NCI-H774 (cell line): ENCODE measurements at places on chromosomes 2 and 18.

GRCh38 chr2:114040826-114041225 is 150.9 kb downstream of the ACTR3 start:
- no peak for DNase-seq

GRCh38 chr18:74498712-74499627 is 2.8 kb downstream of the CNDP2 start:
- no peak for DNase-seq

DNA sequence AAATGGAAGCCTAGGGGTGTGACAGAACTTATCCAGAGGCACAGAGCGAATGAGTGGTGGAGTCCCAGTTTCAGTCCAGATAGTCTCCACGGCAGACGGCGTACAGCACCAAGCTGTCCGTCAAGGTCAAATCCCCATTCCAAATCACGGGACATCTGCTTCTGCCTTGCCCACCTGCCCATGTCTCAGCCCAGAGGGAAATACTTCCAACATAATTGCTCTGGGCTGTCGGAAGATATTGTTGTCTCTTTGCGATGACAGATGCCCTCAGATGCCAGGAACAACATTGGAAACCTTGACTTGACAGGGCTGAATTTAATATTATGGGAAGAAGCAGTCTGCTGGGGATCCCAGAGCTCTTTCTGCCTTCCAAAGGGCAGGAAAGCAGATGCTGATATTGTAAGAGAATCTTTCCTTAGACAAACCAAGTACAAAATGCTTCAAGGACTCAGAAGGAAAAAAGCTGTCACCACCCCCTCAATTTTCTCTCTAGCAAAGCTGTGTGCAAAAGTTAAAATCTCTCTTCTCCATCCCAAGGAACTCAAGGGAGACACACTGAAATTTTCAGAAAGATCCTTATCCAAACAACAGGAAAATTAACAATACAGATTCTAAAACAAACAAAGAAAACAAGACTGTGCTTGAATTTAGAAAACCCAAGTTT is 364.0 kb downstream of the LRATD1 start:
- DNase-seq = no peak

DNA sequence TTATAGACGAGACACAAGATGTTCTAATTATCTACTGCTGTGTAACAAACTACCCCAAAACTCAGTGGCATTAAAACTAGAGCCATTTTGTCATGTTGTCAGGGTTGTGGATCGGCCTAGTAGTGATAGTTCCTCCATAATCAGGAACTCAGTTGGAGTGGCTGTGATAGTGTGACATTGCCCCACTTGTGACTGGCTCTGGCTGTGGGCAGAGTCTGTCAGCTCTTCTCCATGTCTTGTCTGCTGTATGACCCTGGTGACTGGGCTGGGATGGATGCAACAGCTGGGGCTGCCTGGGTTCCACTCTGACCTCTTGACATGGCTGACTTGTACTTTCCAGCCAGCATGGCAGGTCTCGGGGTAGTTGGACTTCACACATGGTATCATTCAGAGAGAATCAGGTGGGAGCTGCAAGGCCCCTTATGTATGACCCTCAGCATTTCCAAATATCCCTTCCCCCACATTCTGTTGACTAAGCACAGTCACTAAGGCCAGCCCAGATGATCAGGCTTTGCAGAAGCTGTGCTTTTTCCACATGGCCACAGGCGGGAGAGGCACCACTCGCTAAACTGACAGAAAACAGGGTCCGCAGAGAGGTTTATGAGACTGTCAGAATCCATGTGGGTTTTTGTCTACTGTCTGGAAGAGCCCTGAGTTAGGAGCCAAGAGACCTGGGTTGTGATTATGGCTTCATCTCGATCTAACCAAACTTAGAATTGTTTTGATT is 50.3 kb downstream of the SETBP1 start:
- DNase-seq = no peak

DNA sequence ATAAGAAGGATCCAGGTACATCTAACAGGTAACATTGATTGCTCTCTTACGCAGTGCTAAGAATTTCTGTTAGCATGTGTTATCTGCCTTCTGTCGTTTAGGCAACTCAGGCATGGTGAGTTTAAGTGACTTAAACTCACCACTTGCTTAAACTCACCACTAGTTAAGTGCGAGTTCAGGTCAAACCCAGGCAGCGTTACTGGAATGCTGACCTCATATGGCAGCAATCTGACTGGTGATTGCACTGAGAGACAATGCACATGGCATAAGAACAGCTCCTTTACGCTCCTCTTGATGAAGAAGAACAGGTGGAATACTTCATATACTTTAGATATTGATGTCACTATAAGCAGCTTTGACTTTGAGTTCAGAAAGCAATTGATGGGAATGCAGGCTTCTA is 954.1 kb downstream of the SOCS6 start:
- no peak for DNase-seq

DNA sequence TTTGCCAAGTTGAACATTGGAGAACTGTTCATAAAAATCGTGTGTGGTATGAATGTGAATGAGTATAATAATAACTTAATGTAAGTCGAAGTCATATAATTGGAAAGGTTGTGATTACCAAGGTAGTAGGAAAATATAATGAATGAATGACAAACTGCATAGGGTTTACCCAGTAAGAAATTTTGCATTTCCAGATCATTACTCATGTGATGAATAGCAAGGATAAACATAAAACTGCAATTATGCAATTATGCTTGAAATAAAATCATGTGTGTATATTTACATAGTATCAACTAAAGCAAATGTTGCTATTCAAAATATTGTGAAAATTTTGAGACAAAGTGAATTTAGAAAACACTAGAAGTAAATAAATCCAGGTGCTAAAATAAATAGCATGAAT is 1108.7 kb upstream of the TMEFF2 start:
- DNase-seq = peak; percentile 35

GRCh38 chr18:34003687-34004086 is 221.0 kb downstream of the NOL4 start:
- no peak for DNase-seq

GRCh38 chr2:36351736-36352349 is 3.7 kb upstream of the CRIM1 start:
- DNase-seq = peak; percentile 30

DNA sequence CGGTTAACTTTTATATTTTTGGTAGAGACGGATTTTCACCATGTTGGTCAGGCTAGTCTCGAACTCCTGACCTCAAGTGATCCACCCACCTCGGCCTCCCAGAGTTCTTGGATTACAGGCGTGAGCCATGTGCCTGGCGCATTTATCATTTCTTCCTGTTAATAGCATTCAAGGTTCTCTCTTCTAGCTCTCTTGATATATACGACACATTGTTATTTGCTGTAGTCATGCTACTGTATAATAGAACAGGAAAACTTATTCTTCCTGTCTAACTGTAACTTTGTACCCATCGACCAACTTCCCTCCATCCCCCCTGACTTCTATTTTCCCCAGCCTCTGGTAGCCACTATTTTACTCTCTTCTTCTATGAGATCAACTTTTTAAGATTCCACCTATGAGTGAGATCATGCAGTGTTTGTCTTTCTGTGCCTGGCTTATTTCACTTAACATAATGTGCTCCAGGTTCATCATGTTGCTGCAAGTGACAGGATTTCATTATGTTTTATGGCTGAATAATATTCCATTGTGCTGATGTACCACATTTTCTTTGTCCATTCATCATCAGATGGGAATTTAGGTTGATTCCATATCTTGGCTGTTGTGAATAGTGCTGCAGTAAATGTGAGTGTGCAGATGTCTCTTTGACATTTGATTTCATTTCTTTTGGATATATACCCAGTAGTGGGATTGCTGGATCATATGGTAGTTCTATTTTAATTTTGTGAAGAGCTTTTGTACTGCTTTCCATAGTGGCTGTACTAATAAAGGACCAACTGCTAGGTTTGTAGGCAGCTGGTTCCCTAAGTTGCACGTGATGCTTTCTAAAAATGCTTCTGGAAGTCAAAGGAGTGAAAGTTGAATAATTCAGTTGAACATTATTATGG is 205.2 kb downstream of the PRKCE start:
- no peak for DNase-seq

DNA sequence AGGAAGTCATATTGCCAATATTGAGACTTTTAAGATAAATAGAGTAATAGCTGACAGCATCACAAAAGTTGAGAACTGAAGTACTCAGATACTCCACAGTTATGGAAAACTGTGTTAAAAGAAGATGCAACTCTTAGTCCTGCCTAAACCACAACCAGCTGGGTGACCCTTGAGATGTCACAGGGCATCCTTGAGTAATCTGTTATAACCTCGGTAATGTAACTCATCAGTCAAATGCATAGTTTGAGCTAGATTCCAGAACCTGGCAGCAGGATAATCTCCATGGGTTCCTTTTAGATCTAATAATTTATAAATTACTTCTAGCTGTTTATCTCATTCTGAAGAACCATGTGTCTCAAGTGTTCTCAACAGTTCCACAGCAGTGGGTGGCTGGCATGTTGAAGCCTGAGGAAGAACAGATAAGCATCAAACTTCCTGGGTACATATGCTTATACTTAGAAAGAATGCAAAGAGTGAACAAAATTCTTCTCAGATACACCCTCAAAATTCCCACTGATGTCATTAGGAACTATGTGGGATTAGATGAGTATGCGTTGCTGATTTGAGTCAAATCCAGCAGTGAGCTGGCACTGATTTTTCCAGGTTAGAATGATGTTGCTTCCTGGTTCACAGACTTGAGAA is 304.1 kb upstream of the ERBB4 start:
- no peak for DNase-seq

GRCh38 chr18:43662657-43663056 is 385.4 kb upstream of the SYT4 start:
- DNase-seq = no peak

DNA sequence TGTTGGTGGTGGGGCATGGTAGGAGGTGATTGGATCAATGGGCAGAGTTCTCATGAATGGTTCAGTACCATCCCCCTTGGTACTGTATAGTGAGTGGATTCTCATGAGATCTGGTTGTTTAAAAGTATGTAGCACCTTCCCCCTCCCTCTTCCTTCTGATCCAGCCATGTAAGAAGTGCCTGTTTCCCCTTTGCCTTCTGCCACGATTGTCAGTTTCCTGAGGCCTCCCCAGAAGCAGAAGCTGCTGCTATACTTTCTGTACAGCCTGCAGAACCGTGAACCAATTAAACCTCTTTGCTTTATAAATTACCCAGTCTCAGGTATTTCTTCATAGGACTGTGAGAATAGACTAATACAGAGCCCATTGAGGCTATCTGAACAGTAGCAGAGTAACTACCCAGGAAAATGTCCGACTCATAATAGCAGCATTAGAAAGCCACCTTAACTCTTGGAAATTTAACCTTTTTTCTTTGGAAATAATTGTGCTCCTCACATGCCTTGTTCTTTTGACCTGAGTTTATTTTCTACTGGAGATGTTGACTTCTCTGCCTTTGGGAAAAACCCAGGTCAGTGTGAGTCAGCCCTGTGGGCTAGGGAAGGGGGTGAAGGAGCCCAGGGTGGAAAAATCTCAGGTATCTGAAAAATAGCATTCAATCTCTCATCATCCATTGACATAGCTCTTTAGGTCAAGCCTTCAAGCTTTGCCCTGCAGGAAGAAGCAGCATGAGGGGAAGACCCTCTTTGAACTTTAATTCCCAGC is 18.1 kb downstream of the CYP1B1 start:
- no peak for DNase-seq

DNA sequence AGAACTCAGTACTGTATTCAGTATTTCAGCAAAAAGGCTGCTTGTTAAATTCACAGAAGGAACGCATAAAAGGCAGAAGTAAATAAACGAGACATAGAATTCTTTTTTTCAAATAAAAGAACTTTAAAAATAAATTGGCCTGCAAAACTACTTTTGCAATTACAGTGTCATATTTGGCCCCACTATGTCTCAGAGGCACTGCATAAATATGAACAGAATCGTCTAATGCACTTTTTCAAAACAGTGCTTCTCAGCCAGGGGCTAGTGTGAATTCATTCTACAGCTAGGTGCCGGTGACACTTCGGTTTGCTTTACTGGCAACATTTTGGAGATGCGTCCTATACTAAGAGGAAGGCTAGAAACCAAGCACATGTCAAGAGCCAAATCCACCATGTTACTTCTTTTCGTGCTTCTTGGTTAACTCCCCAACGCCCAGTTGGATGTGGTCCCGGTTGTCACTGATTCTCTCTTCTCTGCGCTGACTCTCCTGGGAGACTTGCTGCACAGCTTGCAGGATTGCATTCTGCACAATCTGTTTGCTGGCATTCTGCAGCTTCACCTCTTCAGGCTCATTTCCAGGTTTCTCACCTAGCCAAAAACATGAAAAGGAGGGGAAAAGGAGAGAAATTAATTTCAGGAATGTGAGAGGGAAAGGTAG is 51.8 kb downstream of the AKAIN1 start:
- no peak for DNase-seq

- DNase-seq = no peak
Observed at GRCh38 chr18:22167091-22167470, 2.3 kb upstream of the GATA6 start.

DNA sequence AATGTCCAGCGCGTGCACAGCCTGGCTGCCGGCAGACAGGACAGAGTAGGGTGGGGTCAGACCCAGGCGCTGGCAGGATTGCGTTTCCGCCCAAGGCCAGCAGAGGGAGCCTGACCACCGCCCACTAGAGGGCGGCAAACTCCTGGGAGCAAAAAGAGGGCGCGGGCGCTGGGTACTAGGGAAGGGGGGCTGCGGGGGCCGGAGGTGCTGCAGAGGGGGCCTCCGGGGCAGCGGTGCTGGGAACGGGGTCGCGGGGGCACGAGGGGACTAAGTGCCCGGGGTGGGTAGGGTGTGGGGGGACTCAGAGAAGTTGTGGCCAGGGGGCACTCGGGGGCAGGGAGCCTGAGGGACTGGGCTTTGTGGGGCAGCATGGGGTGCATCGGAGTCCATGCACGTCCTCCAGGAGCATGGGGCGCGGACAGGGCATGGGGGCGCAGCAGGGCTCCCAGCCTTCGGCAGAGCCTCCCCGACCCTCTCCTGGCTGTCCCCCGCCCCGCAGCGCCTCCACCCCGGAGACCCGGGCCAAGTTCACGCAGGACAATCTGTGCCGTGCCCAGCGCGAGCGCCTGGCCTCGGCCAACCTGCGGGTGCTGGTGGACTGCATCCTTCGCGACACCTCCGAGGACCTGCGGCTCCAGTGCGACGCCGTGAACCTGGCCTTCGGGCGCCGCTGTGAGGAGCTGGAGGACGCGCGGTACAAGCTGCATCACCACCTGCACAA is 3.2 kb downstream of the TEKT4 start:
- peak; percentile 42 for DNase-seq

DNA sequence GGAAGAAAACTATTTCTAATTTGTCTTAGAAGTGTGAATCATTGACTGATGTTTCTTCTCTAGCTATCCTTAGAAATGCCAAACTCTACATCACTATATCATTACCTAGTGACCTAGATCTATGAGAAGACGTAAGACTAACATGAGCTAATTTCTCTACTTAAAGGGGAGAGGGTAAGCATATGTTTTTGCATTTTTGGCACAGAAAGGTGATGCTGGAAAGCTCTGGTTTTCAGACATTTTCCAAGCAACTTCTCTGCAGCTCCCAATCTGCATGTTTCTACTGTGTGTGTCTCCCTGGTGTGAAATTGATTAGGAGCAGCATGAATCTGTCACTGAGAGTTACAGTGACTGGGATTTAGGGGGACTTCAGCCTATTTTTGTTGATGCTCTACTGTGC is 235.2 kb upstream of the LINC00305 start:
- DNase-seq = no peak

DNA sequence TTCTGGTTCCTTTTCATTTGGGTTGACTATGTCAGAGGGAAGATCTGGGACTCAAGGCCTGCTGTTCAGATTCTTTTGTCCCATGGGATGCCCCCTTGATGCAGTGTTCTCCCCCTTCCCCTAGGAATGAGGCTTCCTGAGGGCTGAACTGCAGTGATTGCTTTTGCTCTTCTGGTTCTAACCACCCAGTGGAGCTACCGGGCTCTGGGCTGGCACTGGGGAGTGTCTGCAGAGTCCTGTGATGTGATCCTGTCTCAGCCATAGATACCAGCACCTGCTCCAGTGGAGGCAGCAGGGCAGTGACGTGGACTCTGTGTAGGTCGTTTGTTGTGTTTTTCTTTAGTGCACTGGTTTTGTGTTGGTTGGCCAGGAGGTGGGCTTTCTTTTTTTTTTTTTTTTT is 32.1 kb upstream of the RHOB start:
- no peak for DNase-seq
